ENCODE measurements at places on chromosomes 11 and 22.

DNA sequence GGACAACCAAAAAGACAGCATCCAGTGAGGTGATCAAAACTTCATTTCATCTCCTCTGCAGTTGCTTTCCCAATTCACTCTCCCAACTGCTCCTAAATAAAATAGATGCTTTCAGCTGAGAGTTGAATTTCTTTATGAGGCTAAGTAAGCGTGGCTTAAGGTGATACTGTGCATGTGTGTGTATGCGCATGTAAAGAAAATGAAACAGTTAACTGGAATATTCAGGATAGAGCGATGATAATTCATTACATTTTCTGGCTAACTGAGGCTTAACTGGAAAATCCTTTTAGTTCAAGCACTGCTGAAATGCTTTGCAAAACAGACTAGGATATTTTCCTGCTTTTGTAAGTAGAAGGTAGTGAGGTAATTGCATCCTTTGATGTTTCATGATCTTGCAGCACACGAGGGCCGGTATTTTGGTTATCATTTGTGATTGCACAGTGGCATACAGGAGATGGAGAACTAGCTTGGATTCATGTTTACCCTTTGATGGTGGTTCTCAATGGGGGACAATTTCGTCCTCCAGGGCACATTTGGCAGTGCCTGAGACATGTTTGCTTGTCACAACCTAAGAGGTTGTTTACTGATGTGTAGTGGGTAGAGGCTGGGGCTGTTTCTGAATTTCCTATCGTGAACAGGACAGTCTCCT, 71.2 kb downstream of the ZBTB16 start:
- no peak for DNase-seq

DNA sequence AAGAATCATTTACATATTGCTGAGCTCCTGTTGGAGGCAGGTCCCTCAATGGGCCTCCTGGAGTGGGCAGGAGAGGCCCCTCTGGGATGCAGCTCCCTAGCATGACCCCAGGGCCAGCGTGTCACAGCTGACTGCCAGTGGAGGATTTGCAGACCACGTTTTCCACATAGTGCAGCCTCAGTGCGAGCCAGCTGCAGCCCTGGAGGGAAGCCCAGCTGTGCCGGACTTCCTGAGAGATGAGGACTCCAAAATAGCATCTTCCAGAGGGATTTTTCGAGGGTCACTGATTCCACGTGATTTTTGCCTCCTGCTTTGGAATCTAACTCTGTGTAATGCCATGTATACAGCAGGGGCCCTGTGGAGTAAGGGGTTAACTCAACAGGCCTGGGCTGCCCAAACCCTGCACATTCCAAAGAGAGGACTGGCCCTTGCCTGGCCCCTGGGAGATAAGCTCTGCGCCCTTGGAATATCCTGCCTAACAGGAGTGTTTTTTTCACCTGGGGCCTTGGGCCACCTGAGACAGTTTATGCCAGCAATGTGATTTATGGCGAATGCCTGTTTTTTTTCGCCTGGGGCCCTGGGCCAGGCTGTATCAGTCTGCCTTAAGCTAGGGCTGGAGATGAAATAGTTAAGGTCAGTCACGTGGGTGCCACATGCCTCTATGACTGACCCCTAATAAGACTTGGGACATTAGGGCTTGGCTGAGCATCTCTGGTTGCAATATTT, 47.4 kb downstream of the RPS6KA4 start:
- no peak for DNase-seq

- DNase-seq, result no peak
Observed at GRCh38 chr11:66361502-66361941, 10.0 kb downstream of the SLC29A2 start.

- no peak for DNase-seq
Observed at GRCh38 chr11:120666121-120666639, 154.6 kb downstream of the GRIK4 start.

GRCh38 chr11:67776852-67777520, 102.6 kb upstream of the ALDH3B2 start:
- DNase-seq, result no peak

DNA sequence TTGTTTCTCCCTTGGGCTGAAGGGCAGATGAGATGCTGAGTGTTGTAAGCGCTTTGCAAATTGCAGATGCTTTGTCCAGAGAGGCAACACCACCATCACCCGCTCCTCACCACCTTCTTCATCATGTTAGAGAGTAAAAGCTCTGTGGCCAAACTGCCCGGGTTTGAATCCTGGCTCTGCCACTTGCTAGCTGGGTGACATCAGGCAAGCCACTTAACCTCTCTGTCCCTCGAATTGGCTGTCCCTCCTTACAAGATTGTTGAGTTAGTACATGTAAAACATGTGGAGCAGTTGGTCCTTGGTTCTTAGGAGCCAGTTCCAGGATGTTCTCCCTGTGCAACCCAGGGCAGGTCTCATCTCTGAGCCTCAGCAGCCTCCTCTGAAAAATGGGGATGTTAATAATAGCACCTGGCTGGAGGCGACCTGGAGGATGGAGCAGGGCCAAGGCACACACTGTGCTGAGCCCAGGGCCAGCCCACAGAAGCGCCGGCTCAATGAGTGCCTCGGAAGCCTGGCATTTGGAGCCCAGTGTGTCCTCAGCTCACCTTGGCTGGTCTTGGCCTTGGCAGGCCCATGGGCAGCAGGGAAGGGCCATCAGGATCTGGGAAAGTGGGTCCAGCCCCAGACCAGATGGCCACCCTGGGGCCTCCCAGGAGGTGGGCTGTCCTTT, 10.5 kb downstream of the C11orf86 start:
- DNase-seq, result no peak

- DNase-seq, result no peak
Observed at GRCh38 chr11:129317571-129317970, 58.1 kb upstream of the BARX2 start.

DNA sequence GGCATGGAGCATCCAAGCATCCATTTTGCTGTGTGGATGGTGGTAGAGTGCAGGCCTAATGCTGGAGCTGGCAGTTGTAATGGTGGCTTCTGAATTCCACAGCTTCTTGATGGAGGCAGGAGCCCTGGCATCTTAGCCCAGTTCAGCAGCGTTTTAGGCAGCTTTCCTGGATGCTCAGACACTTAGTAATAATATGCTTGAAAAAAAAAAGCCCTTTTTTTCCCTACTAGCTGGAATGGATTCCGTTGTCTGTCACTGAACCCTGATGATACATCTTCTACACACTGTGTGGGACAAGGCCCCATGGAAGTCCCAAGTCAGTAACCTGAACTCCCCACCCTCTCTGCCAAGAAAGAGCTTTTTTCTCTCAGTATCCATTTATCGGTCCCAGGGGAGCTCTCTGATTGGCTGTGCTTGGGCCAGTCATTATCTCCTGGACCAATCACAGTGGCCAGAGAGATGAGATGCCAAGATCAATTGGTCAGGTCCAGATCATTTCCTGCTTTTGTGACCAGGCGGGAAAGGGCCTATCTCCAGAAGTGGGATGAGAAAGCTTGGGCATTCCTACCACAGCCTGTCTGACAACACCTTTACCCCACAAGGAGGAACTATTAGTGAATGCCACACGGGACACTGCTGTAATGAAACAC, 34.2 kb downstream of the MCM5 start:
- no peak for DNase-seq

GRCh38 chr11:57440744-57441414, 14.0 kb upstream of the SLC43A3 start:
- DNase-seq, result no peak

DNA sequence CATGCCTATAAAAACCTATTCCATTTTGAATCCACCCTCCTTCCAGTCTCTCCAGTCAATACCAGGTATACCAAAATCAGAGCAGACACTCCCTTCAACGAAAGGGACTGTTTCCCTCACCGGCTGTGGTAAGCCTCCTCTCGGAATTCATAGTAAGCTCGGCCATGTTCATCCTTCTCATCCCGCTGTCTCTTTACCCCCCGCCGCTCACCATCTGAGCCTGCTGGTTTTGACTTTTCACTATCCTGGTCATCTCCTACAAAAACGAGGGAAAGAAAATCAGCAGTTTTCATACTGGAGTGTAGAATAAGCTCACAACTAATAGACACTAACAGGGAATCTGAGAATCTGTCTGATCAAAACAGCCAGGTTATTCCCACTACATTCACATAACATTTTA, 3.1 kb downstream of the HNRNPUL2 start:
- DNase-seq, result no peak
